Right atrium auricular region (tissue), 2 donors: ENCODE measurements at places on chromosomes 5 and 9. TPM values are rescaled to one million over a fixed set of nuclear protein-coding genes. Genes with fewer than 3 reads are reported as not detected.

DNA sequence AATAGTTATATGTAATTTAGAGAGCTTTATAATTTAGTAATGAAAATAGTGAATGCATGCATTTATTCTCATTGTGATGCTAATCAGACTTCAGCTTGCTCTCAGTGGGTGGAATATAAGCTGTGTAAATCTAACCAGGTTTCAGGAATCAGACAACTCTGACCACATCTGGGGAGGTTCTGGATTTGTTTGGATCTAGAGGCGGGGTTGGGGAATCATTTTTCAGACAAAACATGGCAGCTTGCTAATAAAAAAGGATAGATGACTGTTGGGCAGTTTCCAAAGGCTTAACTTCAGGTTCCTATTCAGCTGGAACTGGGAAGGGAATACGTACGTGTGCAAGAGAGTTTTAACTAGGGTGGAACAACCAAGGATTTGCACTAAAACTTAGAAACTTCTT is 43.2 kb upstream of the MAMDC2 start:
- H3K27ac ChIP-seq: no peak overlapping the region
- H3K36me3 ChIP-seq: no peaks in the 10 kb centered on the region
- no peaks in the 10 kb centered on the region for H3K27me3 ChIP-seq
- H3K4me1 ChIP-seq: no peaks in the 10 kb centered on the region
- H3K4me3 ChIP-seq: no peak overlapping the region

DNA sequence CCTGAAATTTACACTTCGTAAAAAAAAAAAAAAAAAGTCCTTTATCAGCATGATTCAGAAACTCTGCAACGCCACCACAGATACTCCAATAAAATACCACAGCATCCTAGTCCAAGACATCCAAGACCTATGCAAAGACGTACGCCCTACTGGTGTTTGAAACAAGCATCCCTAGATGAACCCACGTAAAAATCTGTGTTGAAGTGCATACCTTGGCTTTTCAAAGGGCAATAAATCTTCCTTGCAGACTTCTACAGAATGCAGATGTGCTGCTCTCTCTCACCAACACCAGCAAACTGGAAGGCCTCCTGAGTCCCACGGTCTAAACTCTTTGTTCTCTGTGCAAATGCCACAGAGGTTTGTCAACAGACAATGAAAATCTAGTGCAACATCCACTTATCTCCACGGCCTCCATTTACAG is 38.8 kb downstream of the MYO10 start:
- H3K4me3 ChIP-seq: no peak overlapping the region
- no peaks in the 10 kb centered on the region for H3K4me1 ChIP-seq
- no peak for DNase-seq
- no peaks in the 10 kb centered on the region for H3K36me3 ChIP-seq
- no peak overlapping the region for H3K27ac ChIP-seq

FAM221B gene
- not detected for total RNA-seq

GRCh38 chr9:107325842-107326241 is 42.8 kb downstream of the RAD23B start:
- H3K27ac ChIP-seq: no peak overlapping the region
- H3K27me3 ChIP-seq: no peaks in the 10 kb centered on the region
- H3K4me3 ChIP-seq: no peak overlapping the region
- H3K36me3 ChIP-seq: peaks cover 58% of the 10 kb centered on the region
- no peaks in the 10 kb centered on the region for H3K4me1 ChIP-seq

GRCh38 chr5:160268121-160268520 is 38.8 kb downstream of the FABP6 start:
- H3K4me3 ChIP-seq: no peak overlapping the region
- DNase-seq: no peak
- H3K4me1 ChIP-seq: peaks cover 38% of the 10 kb centered on the region
- no peaks in the 10 kb centered on the region for H3K36me3 ChIP-seq
- no peaks in the 10 kb centered on the region for H3K27me3 ChIP-seq

DNA sequence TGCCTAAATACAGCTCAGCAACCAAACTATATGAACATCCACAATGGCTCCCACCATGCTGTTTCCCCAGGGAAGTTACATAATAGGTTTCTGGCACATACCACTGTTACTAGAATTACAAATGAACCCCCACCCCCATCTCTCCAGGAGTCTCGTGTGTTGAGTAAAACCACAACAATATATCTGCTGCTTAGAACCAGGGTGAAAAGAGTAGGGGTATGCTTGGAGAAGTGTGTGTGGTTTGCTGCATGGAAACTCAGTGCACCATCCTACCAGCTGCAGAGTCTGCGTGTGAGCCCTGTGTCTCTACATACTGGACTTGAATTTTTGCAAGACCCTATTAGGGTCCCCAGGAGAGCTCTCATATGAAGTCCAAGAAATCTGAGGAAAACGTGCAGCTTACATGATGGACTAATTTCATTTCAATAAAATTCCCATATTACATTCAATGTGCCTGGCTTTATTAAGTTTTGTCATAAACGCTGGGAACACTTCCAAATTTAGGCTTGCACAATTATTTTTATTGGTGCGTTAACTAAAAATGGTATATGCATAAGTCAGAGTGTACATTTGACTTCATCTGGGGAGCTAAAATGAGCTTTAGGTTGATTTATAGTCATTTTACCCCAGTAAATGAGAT is 104.5 kb upstream of the NFIB start:
- no peak for DNase-seq
- H3K4me1 ChIP-seq: no peaks in the 10 kb centered on the region
- H3K27ac ChIP-seq: no peak overlapping the region
- H3K36me3 ChIP-seq: no peaks in the 10 kb centered on the region
- no peak overlapping the region for H3K4me3 ChIP-seq

DMRT3 gene
- total RNA-seq: not detected

GRCh38 chr5:53262348-53262970 is 152.9 kb upstream of the MOCS2 start:
- no peak for DNase-seq
- no peaks in the 10 kb centered on the region for H3K27me3 ChIP-seq
- H3K4me3 ChIP-seq: no peak overlapping the region
- no peak overlapping the region for H3K27ac ChIP-seq
- H3K36me3 ChIP-seq: no peaks in the 10 kb centered on the region

GPR151 gene
- not detected for total RNA-seq

NUTM2G gene
- not detected for total RNA-seq

- H3K4me3 ChIP-seq: no peak overlapping the region
- no peaks in the 10 kb centered on the region for H3K36me3 ChIP-seq
- no peaks in the 10 kb centered on the region for H3K4me1 ChIP-seq
- no peak for DNase-seq
Measured at GRCh38 chr5:91186101-91186500, 197.0 kb downstream of the ARRDC3 start.

DNA sequence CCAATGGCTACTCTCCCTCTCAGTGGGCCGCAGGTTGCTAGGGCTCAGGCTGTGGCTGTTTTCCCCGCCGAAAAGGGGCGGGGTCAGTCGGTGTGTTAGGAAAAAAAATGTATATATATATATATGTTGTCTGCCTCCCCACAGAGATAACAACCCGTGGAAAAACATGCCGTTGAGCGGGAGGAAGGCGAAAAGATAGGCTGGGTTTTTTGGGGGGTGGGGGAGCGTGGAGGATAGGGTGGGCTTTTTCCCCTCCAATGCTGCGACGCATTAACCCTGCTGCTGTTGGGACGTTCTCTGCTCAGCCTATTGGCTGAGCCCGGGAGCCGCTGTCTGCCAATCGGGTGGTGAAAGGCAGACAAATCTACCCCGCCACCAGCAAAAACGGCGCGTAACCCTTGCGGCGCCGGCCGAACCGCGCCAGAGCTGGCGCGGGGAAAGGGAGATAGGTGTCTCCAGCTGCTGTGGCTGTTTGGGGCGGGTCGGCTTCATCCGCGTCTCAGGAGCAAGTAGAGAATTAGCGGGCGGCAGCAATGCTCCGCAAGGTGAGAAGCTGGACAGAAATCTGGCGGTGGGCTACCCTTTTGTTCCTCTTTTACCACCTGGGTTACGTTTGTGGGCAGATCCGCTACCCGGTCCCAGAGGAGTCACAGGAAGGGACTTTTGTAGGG is at the start of gene PCDHGC4:
PCDHGC4 (plus strand) TSS at position 390 of the 671 bp plus-strand sequence; CDS start at position 534, 144 bp downstream.
- DNase-seq: peak; percentile 56
- H3K4me1 ChIP-seq: peaks cover 29% of the 10 kb centered on the region
- H3K36me3 ChIP-seq: peaks cover 2% of the 10 kb centered on the region
- H3K4me3 ChIP-seq: peak within 1 kb of the TSS; percentile 24
- peak within 1 kb of the TSS; percentile 6 for H3K27ac ChIP-seq

GRCh38 chr5:55568654-55569512 is 34.1 kb upstream of the PLPP1 start:
- peak overlapping the region; percentile 43 for H3K27ac ChIP-seq
- H3K36me3 ChIP-seq: no peaks in the 10 kb centered on the region
- no peaks in the 10 kb centered on the region for H3K4me1 ChIP-seq
- no peaks in the 10 kb centered on the region for H3K27me3 ChIP-seq
- H3K4me3 ChIP-seq: no peak overlapping the region
- DNase-seq: no peak

DNA sequence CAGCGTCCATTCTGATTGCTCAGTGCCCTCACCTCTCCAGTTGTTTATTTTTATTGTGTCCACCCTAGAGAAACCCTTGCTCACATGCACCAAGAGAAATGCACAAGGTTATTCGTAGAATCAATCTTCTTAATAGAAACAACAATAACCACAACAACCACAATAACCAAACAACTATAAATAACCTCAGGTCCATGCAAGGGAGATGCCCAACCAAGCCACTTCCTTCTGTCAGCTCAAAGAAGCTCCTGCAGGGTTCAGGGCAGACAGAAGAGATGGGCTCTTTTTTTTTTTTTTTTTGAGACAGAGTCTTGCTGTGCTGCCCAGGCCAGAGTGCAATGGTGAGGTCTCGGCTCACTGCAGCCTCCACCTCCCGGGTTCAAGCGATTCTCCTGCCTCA is 14.9 kb upstream of the TCOF1 start:
- no peaks in the 10 kb centered on the region for H3K36me3 ChIP-seq
- DNase-seq: no peak
- H3K27ac ChIP-seq: no peak overlapping the region
- H3K27me3 ChIP-seq: no peaks in the 10 kb centered on the region
- H3K4me3 ChIP-seq: no peak overlapping the region
- H3K4me1 ChIP-seq: no peaks in the 10 kb centered on the region

SLC25A2 gene
- total RNA-seq: not detected

NR2F1-AS1 gene
- total RNA-seq: 11.0 TPM

PPP2R2B gene
- 12.4 TPM for total RNA-seq

DNA sequence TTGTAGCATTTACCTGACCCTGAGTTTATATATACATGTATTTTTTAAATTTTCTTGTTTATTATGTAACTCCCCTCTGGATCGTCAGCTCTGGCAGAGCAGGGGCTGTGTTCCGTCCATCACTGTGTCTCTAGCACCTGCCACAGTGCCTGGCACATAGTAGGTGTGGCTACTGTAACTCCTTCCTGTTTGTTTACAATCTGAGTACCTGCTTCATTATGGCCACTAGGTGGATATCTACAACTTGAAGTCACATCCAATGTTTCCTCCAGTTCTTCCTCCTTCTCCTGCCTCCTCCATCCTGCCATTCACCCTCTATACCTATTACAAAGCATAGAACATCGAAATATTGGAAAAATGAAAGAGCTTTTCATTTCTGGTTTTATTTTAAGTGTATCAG is 14.2 kb upstream of the PPP1R2B start:
- H3K27ac ChIP-seq: no peak overlapping the region
- DNase-seq: no peak
- H3K27me3 ChIP-seq: no peaks in the 10 kb centered on the region
- H3K4me3 ChIP-seq: no peak overlapping the region
- H3K36me3 ChIP-seq: no peaks in the 10 kb centered on the region
- H3K4me1 ChIP-seq: no peaks in the 10 kb centered on the region

JAKMIP2 gene
- 0.33 TPM for total RNA-seq

DNA sequence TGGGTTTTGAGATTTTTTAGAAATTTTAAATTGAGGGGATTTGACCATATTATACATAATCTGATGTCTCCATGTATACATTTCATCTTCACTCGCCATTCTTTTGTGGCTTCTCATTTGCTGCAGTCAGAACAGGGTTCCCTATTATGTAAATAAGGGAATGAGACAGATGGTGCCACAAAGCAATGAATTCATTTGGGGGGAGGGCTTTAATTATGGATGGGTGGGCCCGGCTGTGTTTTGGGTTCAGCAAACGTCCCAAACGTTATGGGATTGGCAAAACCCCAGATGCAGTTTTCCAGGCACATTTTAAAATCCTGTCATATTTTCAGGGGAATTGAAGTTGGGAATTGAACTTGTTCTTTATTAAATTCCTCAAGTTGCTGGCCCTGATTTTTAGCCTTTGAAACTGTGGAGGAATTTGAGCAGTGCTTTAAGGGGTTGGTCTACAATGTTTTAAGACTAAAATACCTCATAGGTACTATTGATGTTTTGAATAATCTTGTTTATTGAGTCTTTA is 558.5 kb upstream of the ZNF462 start:
- H3K27me3 ChIP-seq: no peaks in the 10 kb centered on the region
- DNase-seq: no peak

DNA sequence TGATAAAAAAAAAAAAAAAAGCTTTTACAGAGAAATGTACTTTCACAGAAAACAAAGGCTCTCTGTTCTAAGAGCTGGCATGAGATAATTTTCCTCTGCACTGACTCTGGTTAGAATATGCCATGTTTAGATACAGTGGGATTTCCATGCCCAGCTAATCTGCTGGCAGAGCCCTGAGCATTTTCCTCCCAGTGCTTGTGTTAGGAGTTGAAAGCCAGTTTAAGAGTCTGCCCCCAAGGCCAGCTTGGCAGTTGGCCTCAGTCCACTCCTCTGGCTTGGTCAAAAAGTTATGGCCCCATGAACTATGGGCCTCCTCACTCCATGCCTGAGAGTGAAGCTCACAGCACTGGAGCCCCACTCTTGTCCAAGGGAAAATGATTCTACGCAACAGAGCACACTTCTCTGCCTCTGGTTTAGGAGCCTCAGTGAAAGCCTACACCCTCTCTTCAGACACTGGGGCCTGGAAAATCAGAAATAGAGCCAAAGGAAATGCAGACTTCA is 21.9 kb downstream of the MOCS2 start:
- no peaks in the 10 kb centered on the region for H3K4me1 ChIP-seq
- H3K4me3 ChIP-seq: no peak overlapping the region
- H3K36me3 ChIP-seq: no peaks in the 10 kb centered on the region
- no peaks in the 10 kb centered on the region for H3K27me3 ChIP-seq
- no peak overlapping the region for H3K27ac ChIP-seq

- H3K4me1 ChIP-seq: no peaks in the 10 kb centered on the region
- DNase-seq: no peak
- no peak overlapping the region for H3K4me3 ChIP-seq
- no peaks in the 10 kb centered on the region for H3K36me3 ChIP-seq
- H3K27me3 ChIP-seq: no peaks in the 10 kb centered on the region
Measured at GRCh38 chr9:81416476-81417298, 272.7 kb downstream of the TLE1 start.
